ENCODE measurements at places on chromosomes 6 and 20.

GRCh38 chr20:58214310-58214709 lies 14.1 kb downstream of the ANKRD60 start:
- no peak for DNase-seq

- DNase-seq = no peak
Observed at GRCh38 chr20:60131375-60131774, 173.2 kb downstream of the CDH26 start.

GRCh38 chr20:1394686-1395085 lies 1.8 kb upstream of the FKBP1A start:
- DNase-seq = no peak

DNA sequence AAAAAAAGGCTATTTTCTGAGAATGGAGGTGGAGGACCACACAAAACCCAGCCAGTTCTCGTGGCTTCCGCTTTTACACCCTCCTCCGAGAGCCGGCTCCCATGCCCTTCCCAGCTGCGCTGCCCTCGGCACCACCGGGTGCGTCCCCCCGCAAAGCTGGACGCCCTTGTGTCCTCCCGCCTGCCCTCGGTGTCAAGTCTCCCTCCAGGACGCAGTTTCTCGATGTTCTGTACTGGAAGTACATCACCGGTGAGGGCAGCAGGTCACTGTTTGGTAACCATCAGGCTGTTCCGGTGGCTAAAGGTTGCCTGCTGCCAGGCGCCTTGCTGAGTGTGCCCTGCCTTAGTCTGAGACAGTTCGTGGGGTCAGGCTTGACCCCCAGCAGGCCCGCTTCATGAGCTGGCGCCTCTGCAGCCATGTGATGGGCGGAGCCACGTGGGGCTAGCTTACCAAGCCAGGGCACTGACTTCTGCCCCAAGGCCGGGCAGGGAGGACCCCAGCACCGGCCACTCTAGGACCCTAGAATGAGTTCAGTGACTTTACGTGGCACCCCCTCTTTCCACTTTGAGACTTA lies 34.6 kb downstream of the RREB1 start:
- DNase-seq = no peak

- no peak for DNase-seq
Observed at GRCh38 chr6:167244991-167245390, 46.1 kb upstream of the UNC93A start.

All from urinary bladder (tissue), 4 donors.